ENCODE measurements at places on chromosomes 4 and X.
A peak's percentile ranks its signal among the peaks of the same experiment; 100 is the strongest.

GRCh38 chr4:109691411-109691920 lies 11.8 kb downstream of the CASP6 start:
- no peak for DNase-seq

GRCh38 chrX:69309074-69309792 lies 144.0 kb upstream of the PJA1 start:
- DNase-seq = no peak

DNA sequence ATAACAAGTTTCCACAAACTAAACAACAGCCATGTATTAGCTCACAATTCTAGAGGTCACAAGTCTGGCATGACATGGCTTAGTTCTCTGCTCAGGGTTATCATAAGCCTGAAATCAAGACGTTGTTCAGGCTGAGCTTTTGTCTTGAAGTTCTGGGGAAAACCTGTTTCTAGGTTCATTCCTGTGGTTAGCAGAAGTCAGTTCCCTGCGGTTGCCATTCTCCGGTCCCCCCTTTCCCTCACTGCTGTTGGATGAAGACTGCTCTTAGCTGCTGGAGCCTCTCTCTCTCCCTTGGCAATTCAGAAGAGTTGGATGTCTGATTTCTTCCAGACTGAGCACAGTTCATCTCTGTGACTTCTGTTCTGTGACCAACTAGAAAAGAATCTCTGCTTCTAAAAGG lies 962.6 kb downstream of the PCDH7 start:
- DNase-seq = no peak

DNA sequence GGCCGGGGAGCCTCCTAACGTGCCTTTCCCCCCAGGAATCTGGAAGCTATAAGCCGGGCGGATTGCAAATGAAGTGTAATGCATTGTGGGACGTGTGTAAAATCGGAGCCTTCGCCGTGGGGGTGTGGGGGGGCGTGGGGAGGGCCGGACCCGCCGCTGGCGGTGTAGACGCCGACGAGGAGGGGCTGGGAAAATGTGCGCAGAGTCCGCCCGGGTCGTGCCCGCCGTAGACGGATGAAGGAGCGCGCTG lies 1.3 kb downstream of the STOX2 start:
- no peak for DNase-seq

GRCh38 chrX:48648336-48648751 lies 35.3 kb upstream of the WAS start:
- DNase-seq = peak; percentile 1

- no peak for DNase-seq
These were observed 61.9 kb downstream of the PRSS12 start for GRCh38 chr4:118290951-118291350.

GRCh38 chr4:108427946-108428485 lies 192.4 kb upstream of the RPL34 start:
- no peak for DNase-seq

DNA sequence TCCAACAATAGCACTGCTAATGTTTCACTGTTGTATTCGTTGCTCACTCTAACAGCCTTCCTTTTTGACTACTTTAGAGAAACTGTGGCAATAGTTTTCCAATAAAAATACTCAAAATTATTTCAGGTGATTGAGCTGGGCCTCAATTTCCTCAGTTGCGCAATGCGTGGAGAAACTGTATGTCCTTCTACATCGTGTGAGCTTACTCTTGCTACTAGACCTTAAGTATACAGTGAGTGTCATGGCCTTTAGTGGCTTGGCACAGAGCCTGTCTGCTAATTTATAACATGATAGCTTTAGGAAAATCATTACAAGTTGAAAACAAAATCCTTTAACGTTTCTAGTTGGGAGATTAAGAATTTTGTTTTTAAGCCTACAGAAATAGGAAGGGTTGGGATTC lies 114.5 kb downstream of the COL4A6 start:
- no peak for DNase-seq

GRCh38 chrX:50865311-50865710 lies 45.2 kb upstream of the BMP15 start:
- no peak for DNase-seq

DNA sequence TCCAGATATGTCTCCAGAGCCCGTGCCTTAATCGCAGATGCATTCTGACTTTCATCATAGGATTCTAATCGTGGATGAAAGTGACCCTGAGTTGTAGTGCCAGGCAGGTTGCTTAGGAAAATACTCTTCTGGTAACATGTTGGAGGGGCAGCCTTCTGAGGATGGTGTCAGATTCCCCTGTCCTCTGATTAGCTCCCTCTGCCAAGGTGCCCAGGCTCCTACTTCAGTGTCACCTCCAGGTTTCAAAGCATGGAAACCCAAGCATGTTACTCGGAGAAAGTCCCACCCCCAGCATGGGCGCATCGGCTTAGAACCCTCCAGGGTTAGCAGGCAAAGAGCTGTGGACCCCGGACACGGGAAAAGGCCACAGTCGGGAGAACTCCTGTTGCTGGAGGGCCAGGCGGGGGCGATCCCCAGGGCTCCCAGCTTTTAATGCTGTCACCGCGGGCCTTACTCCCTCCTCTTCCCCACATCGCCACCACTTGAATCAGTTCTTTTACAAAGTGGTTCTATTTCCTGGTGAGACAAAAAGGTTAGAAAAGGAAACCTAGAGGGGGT lies 44.5 kb downstream of the TRIM2 start:
- no peak for DNase-seq

GRCh38 chr4:54543088-54543795 lies 114.5 kb upstream of the KIT start:
- no peak for DNase-seq

- DNase-seq = no peak
These were observed 183.8 kb upstream of the INTU start for GRCh38 chr4:127448986-127449385.

- no peak for DNase-seq
These were observed 40.0 kb downstream of the DHX15 start for GRCh38 chr4:24544208-24544988.

DNA sequence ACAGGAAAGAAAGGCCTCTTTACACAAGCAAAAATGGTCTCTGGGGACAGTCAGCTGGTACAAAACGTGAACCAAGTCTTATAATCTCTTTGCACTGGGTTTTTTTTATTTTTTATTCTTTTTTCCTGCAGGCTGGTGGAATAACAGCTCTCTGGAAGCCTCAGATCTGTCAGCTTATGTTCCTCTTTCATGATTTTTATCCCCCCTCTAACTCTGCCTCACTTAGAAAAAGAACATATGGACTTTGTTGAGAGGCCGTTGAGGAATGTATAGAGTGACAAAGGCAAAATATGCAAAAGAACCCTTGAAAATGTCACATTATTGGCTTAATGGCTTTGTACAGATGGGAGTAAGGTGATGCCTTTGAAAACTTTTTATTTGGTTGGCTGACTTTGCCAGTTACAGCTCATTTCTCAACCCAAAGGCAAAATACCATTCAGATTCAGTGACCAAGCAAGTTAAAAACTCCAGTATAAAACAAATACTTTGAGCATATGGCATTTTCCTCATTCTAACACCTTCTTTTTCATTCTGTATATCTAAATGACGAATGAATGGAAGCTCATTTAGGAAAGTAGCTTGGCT lies 111.1 kb downstream of the RNF150 start:
- DNase-seq = no peak

DNA sequence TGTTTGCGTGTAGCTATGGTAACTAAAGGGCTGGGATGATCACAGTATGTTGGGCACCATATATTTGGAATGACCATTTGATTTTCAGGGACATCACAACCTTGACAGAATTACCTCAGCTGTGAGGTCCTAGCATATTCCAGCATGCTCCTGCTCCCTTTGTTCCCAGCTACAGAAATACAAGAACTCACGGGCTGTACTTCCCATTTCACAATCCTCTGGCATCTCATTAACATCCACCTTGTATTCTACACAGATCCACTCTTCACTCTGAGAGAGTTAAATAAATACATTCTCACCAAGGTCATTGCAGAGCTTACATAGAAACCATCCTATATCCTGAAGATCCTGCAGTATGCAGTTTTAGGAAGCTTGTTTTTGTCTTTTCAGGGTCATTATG lies 169.7 kb downstream of the FRMPD4 start:
- no peak for DNase-seq

GRCh38 chr4:183469936-183470335 lies 25.5 kb downstream of the CDKN2AIP start:
- no peak for DNase-seq

DNA sequence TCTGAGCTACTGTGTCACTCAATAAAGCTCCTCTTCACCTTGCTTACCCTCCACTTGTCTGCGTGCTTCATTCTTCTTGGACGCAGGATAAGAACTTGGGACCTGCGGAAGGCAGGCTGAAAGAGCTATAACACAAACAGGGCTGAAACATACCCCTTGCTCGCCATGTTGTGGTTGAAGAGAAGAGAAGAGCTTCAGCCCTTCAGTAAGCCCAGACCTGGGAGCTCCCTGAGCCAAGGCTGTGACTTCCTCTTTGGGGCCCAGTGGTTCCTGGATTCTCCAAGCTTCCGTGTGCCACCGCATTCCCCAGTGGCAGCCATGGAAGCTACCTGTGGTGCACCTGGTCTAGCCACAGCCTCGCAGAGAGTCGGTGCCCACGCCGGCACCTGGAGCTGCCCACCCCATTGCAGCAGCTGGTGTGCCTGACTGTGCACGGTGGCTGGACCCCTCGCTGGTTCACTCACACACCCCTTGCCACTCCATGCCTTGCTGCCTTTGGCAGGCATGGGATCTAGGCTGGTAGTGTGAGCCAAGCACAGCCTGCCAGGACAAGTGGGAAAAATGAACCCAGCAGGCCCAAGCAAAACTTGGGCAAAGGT lies 160.6 kb downstream of the EVC2 start:
- DNase-seq = no peak

DNA sequence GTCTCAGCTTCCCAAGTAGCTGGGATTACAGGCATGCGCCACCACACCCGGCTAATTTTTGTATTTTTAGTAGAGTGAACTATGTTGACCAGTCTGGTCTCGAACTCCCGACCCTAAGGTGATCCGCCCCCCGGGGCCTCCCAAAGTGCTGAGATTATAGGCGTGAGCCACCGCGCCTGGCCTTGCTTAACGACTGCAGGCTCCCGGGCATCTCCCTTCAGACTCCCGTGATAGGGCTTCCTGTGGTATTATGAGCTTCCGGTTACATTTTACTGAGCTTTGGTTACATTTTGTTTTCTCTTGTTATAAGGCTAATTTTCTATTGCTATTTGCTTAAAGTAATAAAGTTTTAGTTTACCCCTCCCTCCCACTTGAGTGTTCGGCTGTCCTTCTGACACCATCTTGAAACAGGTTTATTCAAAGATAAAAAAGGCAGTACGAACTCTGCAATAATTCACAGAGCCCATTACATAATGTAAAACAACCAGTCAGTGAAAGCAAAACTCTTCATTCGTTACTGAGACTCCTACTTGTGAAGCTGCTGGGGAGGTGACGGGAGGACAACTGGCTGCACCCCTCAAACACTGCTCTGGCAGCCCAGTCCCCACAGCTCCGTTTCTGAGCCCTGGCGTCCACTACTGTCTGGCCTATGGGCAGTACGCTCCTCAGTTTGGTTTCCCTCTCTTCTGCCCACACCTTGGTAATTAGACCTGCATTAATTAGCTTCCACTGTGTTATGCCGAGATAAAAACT lies 795.7 kb upstream of the SLIT2 start:
- no peak for DNase-seq

GRCh38 chrX:154082396-154083125 lies 15.0 kb downstream of the MECP2 start:
- DNase-seq = no peak

- DNase-seq = no peak
These were observed 186.2 kb downstream of the STIM2 start for GRCh38 chr4:27046851-27047250.

- DNase-seq = no peak
These were observed 602.8 kb downstream of the FAT4 start for GRCh38 chr4:125917559-125917958.

DNA sequence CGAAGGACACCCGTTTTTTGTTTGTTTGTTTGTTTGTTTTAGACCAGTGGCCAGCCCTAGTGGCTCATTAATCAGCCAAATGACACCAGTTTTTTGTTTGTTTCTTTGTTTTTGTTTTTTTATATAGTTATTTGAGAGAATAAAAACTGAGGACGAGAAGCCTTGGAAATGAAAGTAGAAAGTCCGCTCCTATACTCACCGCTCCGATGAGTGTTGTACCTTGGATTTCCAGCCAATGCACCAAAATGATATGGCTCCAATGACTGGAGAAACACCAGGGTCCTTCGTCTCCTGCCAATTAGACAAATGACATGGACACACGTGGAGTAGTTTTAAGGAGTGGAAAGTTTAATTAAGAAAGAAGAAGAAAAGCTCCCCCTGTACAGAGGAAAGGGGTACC lies 87.9 kb downstream of the ZXDA start:
- no peak for DNase-seq

DNA sequence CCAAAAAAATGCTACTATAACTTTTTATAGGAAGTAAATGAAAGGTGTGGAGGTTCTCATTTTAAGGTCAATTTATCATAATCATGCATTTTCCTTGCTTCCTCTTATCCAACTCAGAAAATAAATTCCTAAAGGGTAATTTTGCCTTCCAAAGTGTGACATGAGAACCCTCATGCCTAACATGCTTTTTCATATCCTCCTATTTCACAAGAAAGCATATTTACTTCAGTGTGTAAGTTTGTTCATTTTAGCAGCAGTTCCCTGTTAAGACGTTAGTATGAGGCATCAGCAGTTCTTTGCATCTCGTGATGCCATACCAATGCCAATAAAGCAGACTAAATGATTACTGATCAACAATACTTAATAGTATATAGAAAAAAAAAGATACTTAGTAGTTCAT lies 18.4 kb downstream of the WDFY3 start:
- no peak for DNase-seq

DNA sequence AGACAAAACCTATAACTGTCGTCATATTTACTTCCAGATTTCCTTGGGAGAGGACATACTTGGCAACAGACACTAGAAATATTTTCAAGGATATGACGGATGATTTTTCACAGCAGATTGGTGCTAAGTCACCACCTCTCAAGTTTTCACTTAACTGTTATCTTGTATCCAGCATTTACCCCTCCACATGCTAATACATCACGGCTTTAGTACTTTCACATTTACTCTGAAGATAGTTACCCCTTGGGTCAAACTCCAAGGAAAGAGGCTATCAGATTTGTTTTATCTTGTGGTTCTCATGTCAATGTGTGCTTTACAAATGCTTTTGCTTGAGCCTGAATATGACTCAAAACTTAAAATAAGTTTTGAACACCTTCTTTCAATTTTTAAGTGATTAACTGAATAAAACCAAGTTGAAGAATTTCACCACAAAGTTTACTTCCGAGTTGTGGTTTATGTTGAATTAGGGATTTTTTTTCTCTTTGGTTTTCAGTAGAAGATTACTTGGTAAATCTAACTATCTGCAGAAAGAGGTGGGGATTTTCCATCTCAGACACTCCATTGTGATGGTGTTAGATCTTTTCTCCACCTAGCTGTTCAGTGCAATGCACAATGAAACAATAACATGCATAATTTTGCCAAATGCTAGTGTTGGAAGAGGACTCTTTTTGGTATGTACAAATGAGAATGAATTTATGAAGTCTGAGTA lies 75.4 kb upstream of the FAT1 start:
- DNase-seq = no peak

- no peak for DNase-seq
These were observed 25.0 kb upstream of the CWH43 start for GRCh38 chr4:48960988-48961635.

GRCh38 chrX:132751063-132751690 lies 207.3 kb downstream of the HS6ST2 start:
- DNase-seq = no peak

- no peak for DNase-seq
These were observed 43.5 kb downstream of the NUDT9 start for GRCh38 chr4:87465739-87466366.

GRCh38 chr4:145487631-145488030 lies 6.0 kb downstream of the SMAD1 start:
- no peak for DNase-seq

Data from activated T-cell treated with anti-CD3 and anti-CD28 coated beads for 24 hours (primary cell).